ENCODE measurements at places on chromosomes 4 and X.

- DNase-seq = no peak
These were observed 55.3 kb downstream of the ARHGAP10 start for GRCh38 chr4:147787204-147787603.

DNA sequence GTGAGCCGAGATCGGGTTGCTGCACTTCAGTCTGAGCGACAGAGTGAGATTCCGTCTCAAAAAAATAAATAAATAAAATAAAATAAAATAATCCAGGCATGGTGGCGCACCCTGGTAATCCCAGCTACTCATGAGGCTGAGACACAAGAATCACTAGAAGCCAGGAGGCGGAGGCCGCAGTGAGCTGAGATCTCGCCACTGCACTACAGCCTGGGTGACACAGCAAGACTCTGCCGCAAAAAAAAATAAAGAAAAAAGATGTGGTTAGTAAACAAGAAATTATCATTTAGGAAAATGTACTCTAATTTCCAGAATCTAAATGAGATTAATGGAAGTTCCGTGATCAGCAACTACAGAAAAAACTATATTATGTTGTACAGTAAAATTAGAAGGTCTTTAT lies 14.5 kb upstream of the LRBA start:
- no peak for DNase-seq

- no peak for DNase-seq
These were observed 57.3 kb downstream of the DMP1 start for GRCh38 chr4:87707279-87707918.

GRCh38 chr4:159363361-159363760 lies 260.5 kb downstream of the RAPGEF2 start:
- DNase-seq = no peak

DNA sequence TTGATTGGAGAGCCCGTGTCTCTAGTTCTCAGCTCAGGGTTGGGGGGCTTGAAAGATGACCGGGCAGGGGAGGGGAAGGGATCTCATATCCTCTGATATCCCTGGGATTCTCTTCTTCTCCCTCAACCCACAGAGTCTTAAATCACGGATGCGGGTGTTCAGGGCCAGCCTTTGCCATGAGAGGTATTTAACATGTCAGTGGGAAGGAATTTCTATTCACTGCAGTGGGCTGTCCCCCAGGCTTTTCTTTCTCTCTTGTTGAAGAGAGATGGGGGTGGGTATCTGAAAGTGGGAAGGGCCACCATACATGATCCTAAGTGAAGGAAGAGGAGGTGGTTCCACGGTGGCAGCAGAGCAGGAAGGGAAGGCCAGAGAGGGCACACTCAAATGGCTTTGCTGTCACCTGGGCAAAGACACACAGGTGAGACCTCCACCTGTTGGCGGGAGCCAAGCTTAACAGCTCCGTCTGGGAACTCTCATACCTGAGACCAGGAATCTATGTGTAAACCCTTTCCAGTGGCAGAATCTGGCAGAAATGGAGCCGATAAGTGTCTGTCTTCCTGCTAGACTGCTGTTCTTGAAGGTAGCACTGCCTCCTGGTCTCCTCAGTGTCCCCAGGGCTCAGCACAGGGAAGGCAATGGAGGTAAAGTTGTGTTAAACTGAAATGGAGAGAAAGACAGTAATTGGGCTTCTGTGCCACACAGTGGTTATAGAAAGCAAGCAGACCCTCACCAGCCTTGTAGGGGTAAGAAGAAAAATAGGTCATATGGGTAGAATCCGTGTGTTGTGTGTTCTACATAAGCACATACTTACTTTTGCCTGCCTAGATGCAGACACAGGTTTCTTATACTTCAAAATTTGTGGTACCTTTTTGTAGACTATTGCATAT lies 49.4 kb downstream of the RHOH start:
- no peak for DNase-seq

DNA sequence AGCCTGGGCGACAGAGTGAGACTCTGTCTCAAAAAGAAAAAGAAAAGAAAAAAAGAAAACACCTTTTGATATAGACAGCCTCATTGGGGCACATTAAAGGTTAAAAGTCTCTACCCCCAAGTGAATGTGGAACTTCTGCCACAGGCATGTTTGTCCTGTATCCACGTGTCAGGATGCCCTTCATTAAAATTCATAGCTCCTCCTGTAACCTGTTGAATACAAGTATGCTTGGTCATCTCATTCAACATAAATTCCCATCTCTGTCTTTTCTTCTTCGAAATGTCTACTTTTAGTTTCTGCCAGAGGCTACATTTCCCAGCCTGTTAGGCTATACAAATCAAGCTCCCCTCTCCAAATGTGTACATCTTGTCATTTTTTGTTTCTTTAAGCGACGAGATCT lies 25.8 kb downstream of the P2RY8 start:
- no peak for DNase-seq

DNA sequence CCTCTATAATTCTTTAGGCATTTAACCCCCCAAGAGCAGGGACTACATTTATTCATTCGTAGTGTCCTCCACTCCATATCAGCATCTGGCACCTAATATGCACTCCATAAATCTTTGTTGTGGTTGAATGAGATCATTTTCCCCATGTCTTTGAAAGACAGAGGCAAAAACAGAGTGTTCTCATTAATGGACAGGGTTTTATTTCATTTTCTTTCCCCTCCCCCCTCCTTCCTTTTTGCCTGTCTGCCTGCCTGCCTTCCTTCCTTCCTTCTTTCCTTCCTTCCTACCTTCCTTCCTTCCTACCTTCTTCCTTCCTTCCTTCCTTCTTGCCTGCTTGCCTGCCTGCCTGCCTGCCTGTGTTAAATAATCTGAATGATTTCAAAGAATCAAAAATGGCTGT lies 83.2 kb downstream of the SHROOM3 start:
- DNase-seq = no peak

GRCh38 chrX:39310891-39311290 lies 509.6 kb downstream of the MID1IP1 start:
- DNase-seq = no peak

DNA sequence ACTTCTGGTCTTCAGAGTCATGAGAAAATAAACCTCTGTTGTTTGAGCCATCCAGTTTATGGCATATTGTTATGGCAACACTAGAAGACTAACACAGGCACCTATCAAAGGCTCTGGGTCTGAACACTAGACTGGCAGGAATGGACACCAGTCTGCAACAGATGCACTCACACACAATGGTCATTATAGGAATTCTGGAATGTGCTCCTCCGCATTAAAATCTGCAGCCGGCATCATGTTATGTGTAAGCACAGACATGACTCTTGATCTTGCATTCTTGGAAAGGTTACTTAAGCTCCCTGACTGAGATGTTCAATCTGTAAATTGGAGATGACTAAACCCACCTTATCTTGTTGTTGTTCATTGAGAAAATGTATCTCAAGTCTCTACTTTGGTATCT lies 112.3 kb upstream of the ZNF518B start:
- DNase-seq = no peak

DNA sequence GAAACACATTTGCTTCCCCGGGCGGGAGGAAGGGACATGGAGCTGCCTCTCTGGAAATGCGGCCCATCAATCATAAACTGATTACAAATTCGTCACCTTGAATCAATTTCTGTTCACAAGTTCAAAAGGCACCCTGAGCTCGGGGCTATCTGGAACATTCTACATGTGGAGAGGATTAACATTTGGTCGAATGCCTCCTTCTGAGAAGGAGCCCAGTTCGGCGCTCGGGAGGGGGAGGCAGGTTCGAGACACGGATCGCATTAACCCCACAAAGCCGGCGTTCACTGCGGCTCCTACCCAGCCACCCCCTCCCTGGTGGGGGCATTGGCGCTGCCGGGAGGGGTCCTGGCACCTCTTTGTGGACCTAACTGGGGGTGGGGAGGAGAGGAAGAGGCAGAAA lies 108.0 kb downstream of the CPZ start:
- DNase-seq = no peak

Data from NCI-H2171 treated with DMSO at 0.1 percent for 48 hours (cell line).